Left lung (tissue), 14 donors: ENCODE measurements at places on chromosomes 1 and 21.

DNA sequence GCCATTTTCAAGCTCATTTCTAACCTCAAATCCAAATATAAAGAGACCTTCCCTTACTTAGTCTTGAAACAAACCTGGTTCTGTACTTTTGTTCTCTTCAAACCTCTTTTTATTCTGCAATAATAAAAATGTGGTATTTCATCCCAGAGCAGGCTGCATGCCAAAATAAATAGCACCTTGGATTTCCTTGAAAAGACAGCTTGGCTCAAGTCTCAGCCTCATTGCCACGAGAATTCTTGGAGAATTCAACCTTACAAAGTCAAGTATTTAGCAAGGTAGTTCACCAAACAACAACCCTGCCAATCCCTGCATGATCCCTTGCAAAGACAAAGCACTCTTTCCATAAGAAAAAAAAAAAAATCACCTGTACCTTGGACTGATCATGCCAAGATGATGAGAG, 33.8 kb downstream of the KANK4 start:
- DNase-seq: no peak

DNA sequence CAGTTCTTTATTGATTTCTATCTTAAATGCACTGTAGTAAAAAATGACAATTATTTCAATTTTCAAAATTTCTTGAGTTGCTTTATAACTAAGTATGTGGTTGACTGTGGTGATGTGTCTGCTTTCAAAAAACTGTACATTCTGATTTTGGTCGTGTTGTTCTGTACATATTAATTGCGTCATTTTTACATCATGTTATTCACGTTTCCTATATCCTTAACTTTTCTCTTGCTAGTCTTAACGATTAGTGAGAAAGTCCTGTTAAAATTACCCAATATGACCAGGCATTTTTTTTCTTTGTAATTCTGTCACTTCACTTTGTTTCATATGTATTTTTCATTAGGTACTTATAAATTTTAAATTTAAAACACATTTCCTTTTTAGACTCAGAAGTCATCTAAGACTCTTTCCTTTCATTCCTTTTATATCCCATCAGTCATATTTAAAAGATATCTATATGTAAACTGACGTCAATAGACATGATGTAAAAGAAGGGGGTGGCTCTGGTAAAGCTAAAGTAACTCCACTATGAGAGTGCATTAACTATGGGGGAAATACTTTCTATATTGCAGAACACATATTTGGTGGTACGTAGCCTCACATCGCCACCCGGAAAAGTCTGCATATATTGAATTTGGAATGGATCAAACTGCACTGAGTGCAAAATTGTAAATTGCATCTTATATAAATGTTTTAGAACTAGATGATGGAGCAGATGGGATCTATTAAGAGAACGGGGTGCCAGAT, 1.1 kb upstream of the COA6 start:
- DNase-seq: no peak

DNA sequence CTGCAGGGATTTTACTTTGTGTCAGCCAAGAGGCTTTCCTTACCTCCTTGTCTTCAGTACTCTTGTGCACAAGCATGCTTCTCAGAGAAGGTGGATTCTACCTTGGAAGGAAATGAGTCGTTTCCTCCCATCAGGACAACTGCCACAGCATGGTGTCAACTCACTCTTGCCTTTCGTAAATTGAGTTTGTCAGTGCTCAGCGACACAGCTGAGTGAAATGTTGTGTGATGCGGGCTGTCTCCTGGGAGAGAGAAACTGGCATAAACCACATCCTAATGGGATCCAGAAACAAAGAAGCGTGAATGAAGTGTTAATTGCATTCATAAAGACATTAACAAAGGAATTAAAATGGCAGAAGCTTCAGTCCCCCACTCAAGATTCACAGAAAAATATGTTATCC, 51.5 kb upstream of the SLC22A15 start:
- DNase-seq: no peak

DNA sequence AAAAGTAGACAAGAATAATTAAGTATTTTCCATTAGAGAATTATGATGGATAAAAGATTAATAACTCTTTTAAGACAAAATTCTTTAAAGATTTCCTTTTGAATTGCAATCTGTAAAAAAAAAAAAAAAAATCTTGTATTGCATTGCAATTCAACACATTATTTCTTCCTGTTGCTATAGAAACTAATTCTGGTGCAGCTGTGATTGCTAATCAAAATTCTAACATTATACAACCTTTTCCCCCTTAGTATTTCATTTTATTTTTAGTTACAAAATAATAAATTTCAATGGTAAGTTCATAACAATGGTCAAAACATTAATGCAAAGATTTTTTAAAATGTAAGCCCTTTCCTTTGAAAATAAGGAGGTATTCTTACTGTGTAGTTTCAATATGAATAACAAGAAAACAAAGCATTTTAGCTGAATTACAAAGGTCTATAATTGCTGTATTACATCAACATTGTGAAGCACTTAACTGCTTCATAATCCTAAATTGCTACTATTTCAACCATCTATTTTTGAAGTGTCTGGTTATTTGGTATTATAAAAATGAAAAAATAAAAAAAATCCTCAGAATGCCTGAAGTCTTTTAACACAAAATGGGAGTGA, 135.0 kb downstream of the SYT14 start:
- no peak for DNase-seq

DNA sequence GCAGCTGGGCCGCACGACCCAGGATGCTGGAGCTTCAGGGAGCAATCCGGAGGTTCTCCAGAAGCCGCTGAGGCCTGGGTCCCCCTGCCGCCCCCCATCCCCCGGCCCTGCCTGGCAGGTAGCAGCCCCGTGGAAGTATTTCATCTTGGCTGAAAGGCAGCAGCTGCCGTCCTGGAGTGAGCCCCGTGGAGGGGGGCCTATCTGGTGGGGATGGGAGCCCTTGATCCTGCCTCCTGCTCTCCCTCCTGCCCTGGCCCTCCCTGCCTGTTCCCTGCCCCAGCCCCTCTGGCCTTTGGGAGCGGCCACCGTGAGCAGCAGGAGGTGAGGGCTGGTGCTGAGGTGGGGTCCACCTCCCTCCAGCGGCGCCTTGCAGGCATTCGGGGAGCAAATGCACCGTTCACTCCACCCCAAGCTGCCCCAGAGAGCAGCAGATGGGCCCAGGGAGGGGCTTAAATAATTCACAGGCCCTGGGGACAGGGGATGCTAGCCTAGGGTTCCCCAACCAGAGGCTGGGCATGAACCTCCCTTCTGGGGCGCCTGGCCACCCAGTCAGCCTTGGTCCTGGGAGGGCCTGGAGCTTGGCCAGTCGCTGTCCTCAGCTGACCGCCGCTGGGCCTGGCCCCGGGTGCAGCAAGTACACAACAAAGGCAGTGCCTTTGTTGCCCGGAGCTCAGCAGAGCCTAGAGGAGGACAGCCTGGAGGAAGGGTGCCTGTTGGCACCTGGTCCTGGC, 23.7 kb upstream of the PLCH2 start:
- DNase-seq: no peak
